NCI-H82 (cell line): ENCODE measurements at places on chromosomes 11 and 22.

- DNase-seq = no peak
These were observed 80.3 kb downstream of the ME3 start for GRCh38 chr11:86592047-86592591.

DNA sequence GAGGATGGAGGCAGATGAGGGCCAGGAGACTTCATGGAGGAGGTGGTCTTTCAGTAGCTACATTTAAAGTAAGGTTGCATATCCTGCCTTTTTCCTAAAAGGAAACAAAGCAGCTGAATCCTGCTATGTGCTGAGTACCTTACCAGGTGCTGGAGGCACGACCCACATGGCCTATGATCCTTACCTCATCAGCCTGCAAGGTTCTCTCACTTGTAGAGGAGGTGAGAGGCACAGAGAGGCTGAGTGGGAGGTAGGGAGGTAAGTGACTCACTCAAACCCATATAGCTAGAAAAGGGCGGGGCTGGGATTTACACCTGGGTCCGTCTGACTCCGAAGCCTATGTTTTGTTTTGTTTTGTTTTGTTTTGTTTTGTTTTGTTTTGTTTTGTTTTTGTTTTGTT is 75.8 kb downstream of the BUD13 start:
- DNase-seq = no peak

DNA sequence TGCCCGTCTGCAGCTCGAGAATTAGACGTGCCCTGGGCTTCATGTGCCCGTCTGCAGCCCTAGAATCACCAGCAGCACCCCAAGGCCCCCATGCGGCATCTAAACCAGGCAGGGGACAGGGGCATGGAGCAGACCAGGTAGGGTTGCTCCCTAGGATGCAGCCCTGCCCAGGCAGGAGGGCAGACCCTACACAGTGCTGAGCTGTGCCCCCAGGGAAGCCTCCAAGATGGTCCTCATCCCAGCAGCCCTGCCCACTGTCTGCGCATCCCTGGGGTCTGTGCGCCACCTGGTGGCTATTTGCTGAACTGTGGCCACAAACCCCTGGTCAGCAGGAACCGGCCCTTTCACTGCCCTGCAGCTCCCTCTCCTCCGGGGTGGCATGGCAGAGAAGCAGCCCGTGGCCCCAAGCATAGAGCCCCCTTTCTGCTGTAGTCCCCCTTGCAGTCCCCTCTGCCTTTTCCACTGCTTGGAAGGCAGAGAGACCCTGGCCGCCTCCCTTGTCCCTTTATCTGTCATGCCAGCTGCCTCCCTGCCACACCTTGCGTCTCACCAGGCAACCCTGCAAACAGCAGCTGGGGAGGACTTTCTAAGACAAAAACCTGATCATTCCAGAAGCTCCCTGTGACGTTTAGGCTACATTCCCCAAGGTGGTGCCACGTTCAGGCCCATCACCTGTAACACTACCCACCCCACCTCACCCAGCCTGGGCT is 86.6 kb downstream of the KCNQ1 start:
- peak; percentile 55 for DNase-seq

- no peak for DNase-seq
These were observed 73.4 kb downstream of the WNT7B start for GRCh38 chr22:45903355-45904135.

GRCh38 chr22:37105154-37105553 is 4.4 kb downstream of the TMPRSS6 start:
- DNase-seq = no peak

DNA sequence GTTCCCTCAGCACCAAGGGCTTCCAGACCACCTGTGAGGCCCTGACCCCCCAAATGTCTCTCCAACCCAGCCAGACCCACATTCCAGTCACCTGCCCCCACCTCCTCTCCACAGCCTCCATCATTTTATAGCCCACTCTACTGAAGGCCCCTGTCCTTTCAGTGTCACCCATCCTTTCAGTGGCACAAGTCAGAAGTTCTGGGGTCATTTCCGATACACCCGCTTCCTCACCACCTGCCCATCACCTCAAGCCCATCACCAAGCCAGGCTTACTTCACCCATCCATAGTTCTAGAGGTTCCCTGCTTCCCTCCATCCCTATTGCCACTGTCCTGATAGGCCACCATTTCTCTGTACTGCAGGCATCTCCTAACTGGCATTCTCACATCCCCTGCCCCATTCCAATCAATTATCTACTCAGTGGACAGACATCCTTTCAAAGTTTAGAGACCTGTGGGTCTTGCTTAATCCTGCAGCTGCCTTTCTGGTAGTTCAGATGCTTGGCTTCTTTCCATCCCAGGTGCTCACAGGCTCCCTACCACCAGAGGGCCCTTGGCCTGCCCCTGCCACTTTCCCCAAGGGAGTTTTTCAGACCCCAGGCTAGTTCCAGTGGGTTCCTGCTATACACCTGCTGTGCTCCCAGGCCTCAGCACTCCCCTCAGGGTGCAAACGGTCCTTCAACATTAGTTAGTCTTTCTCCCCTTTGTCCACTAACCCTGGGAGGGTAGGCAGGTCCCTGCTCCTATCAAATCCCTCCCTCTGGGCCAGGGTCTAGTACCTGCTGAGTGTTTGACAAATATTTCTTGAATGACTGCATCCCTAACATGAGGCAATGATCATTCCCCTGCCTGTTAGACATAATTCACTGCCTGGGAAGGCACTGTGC is 7.6 kb downstream of the KCNQ1OT1 start:
- peak; percentile 39 for DNase-seq

- no peak for DNase-seq
These were observed 13.4 kb downstream of the SYT13 start for GRCh38 chr11:45272701-45273100.

GRCh38 chr22:49324527-49325491 is 502.9 kb downstream of the BRD1 start:
- DNase-seq = no peak

DNA sequence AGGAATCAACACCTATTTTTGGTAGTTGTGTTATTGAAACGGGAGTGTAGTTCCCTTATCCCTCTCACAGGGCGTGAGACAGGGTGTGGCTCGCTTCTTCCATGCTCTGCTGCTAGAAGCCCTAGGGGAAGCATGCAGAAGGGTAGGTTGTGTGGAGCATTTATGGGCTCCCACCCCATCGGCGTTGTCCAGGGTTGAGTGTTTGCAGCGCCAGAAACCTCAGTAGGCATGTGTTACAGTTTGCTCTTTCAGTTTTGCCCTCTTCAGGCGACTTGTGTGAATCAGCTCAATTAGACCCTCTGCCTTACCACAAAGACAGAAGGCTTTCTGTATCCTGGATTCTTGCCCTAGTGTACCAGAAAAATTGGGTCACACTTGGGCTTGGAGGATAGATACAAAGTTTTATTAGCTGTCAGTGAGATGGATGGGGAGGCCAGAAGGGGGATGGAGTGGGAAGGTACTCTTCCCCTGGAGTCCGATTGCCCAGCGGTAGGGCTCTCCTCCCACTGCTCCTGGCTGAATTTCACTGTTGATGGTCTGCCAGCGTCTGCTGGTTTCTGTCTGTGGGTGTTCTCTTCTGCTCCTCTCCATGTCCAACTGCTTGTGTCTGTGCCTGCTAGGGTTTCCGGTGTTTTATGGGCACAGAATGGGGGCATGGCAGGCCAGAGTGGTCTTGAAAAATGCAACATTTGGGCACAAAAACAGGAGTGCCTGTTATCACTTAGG is 358.3 kb upstream of the CTSC start:
- no peak for DNase-seq

DNA sequence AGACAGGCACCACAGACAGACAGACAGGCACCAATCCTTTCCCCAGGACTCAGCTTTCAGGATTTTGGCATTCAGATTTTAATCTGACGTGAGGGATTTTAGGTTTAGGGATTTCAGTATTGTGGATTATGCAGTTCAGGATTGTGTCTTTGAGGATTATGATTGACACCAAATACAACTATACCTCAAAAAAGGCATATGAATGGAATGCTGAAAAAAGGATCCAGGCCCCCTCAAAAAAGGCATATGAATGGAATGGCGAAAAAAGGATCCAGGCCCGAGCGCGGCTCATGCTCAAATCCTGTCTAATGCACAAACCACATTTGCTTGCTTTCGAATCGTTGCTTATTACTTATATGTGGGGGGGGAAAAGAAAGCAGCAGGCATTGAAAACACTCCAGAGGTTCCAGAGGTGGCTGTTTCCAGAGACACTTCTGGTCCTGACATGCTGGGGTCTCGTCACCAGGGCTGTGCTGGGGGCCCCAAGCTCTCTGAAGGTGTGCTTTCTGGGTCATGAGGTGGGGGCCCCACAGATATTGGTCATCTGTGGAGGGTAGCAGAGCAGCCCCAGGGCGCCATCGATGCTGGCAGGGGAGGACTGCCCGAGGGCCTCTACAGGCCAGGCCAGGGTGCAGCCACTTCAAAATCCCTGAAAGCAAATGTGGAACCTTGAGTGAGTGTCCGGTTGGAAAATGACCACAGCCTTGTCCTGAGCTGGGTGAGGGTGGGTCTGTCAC is 16.8 kb upstream of the OSBPL5 start:
- DNase-seq = no peak

DNA sequence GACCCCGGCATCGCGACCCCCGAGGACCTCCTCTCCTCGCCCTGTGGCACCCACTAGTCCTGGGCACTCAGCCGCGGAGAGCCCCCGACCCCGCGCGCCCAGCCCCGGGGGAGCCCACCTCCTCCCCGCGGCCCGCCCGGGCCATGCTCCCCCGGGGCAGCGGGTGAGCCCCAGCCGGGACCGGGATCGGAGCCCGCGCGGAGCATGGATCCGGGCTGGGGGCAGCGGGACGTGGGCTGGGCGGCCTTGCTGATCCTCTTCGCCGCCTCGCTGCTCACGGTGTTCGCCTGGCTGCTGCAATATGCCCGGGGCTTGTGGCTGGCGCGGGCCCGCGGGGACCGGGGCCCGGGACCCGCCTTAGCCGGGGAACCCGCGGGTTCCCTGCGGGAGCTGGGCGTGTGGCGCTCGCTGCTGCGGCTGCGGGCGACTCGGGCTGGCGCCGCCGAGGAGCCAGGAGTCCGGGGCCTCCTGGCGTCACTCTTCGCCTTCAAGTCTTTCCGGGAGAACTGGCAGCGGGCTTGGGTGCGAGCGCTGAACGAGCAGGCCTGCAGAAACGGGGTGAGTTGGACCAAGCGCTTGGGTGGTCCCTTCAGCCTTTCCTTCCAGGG is 498 bp downstream of the C2CD2L start:
- no peak for DNase-seq
